ENCODE measurements at places on chromosomes 16 and 17.

DNA sequence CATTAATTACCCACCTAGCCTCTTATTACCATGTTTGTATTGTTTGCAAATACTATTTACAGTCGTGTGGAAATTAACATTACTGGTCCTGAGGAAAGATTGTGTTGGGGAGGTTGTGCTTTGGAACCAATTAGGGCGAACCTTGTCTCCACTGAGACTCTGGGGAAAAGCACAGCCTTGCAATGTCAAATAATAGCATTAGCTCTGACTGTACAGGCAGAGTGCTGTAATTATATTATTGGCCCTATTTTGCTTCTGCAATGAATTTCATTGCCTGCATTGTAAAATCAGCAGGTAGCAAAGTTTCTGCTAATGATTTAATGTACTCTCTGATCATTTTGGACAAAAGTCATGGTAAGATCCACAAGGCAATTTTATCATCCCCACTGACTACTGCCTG is 97.0 kb downstream of the WWOX start:
- DNase-seq: no peak

- DNase-seq: no peak
Observed at GRCh38 chr17:61261001-61261637, 138.5 kb upstream of the TBX2 start.

DNA sequence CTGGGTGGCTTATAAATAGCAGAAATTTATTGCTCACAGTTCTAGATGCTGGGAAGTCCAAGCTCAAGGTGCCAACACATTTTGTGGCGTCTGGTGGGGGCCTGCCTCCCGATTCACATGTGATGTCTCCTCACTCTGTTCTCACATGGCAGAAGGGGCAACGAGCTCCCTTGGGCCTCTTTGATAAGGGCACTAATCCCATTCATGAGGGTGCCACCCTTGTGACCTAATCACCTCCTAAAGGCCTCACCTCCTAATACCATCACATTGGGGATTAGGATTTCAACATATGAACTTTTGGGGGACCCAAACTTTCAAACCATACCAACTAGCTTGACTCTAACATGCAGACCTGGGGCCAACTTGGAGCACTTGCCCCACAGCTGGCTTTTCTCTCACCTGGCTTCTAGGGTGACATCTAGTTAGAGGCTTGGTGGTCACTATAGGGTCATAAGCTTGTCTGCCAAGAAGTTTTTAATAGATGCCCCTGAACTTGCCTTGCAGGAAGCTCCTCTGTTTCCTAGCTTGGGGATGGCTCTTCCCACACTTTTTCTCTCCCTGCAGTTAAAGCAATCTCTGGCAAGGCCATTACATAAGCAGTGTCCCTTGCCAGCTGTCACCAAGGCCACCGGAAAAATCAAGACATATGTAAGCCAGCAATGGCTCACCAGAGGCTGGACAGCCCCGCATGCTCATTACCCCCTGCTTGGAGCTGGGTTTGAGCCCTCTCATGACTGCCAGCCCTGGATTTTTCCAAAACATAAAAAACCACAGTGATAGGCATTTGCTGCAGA is 8.4 kb upstream of the MED9 start:
- DNase-seq: no peak

DNA sequence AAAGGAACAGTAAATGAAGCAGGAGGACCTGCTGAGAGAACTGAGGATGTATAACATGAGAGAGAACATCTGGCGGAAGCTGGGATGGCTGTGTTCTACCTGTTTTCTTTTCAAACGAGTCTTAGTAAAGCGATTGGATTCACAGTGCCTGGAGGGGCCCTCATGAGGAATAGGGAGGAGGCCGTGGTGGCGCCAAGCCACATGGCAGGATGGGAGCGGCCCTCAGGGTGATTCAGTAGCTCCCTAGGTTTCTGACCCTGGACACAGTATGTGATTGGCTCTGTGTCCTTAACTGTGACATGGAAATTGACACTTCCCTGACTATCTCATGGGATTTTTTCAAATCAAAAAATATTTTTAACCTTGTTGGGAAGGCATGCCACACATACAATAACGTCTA is 32.1 kb downstream of the USP43 start:
- DNase-seq: no peak

- no peak for DNase-seq
Observed at GRCh38 chr16:9499941-9500593, 408.6 kb downstream of the HAPSTR1 start.

GRCh38 chr16:9055661-9056060 is 35.8 kb upstream of the HAPSTR1 start:
- DNase-seq: no peak

GRCh38 chr17:61567045-61567802 is 23.8 kb downstream of the NACA2 start:
- DNase-seq: no peak

GRCh38 chr17:79776376-79777119 is 1.4 kb upstream of the CBX2 start:
- DNase-seq: no peak

DNA sequence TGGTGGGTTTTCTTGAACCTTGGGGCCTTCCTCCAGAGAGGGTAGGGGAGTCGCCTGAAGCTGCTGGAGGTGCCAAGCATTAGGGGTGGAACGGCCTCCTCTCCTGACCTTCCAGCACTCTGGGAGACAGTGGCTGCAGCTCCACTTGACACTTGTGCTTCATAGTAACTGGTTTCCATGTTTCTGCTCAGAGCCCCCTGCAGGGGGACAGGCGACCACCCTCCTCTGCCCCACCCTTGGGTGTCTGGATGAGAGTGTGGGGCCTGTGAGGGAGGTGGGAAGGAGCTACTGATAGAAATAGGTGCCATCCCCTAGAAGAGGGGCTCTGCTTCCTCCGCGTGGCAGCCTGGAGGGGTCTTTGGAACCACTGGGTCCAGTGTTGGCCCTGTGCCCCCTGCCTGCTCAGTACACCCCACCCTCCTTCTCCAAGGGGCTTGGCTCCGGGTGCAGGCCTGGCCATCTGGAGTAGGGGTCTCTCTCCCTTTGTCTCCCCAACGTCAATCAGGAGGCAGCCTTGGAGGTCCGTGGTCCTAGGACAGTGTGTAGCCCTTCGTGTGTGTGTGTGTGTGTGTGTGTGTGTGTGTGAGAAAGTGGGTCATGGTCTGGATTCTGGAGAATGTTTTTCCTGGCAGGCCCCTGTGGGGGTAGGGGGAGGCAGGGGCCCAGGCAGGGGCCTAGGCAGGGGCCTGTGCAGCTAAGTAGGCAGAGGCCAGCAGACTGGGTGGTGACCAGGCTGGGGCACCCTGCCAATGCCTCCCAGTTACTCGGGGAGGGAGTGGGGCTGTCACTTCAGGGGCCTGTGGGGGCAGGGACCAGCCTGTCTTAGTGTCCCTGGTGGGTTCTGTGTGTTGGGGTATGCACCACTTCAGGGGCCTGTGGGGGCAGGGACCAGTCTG is 4.9 kb downstream of the LASP1 start:
- DNase-seq: no peak

DNA sequence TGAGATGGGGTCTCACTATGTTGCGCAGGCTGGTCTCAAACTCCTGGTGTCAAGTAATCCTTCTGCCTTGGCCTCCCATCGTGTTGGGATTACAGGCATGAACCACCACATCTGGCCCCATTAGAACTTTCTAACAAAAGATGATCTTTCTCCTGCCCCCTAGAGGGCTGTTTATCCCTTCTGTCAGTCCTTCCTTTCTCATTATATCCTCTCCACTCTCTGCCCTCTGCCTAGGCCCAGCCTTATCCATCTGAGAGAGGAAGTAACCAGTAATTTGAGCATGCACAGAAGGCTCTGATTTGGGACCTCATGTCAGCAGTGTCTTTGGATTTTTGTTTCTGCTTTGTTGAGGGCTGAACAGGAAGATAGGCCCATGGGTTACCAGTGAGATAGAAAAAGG is 4.4 kb upstream of the DHX40 start:
- DNase-seq: no peak

All from activated CD4-positive, alpha-beta T cell treated with anti-CD3 and anti-CD28 coated beads for 36 hours (primary cell).